Esophagus squamous epithelium (tissue), 5 donors: ENCODE measurements at places on chromosomes 6 and 20.

- no peak for DNase-seq
Measured at GRCh38 chr20:46188866-46189541, 70.9 kb downstream of the CD40 start.

GRCh38 chr6:158730541-158730907 is 80.7 kb downstream of the SYTL3 start:
- no peak for DNase-seq

GRCh38 chr6:156646496-156646895 is 130.7 kb upstream of the ARID1B start:
- DNase-seq: no peak

DNA sequence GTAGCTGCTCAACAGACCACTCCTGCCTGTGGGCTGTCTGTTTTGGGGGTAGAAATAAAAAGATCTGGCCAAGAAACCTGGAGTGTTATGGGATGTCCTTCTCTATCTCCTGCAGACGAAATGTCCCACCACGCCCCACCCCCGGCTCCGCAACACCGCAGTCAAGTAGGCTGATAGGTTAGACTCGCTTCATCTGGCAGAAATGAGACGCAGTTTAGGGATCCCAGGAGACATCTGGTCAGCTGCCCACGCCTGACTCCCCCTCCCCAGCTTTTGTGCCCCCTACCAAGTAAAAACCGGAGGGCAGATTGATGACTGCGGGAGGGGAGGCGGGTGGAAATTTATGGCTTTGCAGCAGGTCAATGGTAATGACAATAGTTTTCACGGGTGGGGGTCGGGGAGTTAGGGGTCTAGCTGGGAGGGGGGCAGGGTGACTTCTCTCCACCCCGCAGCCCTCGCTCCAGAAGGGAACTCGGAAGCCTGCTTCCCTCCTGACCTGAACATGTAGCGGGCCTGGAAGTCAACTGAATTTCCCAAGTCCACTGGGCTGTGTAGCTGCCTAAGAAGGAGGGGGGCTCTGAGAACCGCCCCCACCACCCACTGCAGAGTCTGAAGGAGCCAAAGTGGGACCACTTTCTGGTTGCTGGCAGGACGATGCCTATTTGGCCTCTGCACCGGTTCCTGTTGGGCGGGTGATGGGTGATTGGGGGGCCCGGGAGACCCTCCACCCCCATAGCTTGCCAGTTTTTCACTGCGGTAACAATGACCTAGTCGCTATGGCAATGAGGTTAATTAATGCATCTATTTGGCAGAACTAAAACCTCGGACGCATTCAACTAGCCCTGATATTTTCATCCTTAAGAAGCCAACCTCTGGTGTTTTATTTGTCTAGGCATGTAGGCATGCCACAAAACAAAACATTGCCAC is 25.7 kb downstream of the PMEPA1 start:
- DNase-seq: no peak

- no peak for DNase-seq
Measured at GRCh38 chr20:54624706-54625390, 149.5 kb downstream of the DOK5 start.
